ENCODE measurements at places on chromosomes 11 and 22. TPM values are rescaled to one million over a fixed set of nuclear protein-coding genes. Genes with fewer than 3 reads are reported as not detected.

- H3K27me3 ChIP-seq: no peaks in the 10 kb centered on the region
- H3K4me1 ChIP-seq: no peaks in the 10 kb centered on the region
- DNase-seq: no peak
- H3K4me3 ChIP-seq: no peak overlapping the region
Observed at GRCh38 chr11:132131961-132132360, 761.5 kb downstream of the NTM start.

- no peaks in the 10 kb centered on the region for H3K27me3 ChIP-seq
- no peaks in the 10 kb centered on the region for H3K36me3 ChIP-seq
- DNase-seq: peak; percentile 75
- H3K4me3 ChIP-seq: no peak overlapping the region
Observed at GRCh38 chr11:78419327-78419726, 1.7 kb upstream of the GAB2 start.

DNA sequence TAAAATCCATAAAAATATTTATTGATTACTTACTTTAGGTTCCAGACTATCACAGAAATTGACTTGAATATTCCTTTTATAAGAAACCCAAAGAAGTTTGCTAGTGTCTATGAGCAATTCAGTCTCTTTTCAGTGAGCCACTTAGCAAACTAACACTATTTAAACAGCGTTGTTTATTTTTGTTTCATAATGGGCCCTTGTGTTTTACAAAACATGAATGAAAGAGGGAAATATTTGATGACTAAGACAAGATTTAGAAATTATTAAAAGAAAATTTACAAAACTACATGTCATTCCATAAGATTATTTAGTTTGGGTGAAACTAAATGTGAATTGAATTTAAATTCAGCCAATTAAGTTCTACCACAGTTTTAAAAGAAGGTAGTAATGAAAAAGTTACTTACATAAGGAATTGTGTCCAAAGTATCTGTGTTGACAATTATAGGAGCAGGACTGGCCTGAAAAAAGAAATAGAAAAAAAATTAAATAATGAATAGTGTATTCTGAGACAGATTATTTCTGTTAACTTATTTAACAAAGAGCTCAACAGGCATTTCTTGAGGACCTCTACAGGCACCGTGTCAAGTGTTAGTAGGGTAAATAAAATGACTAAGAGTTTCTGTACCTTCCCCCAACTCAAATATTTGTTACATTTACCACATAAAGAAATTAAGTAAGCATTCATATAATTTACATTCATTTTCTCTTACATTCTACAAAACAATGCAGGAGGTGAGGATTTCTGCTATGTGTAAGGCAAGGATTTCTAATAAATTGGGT lies 964.9 kb upstream of the CCDC90B start:
- H3K27me3 ChIP-seq: no peaks in the 10 kb centered on the region
- no peak overlapping the region for H3K27ac ChIP-seq
- no peak for DNase-seq
- H3K4me3 ChIP-seq: no peak overlapping the region

DNA sequence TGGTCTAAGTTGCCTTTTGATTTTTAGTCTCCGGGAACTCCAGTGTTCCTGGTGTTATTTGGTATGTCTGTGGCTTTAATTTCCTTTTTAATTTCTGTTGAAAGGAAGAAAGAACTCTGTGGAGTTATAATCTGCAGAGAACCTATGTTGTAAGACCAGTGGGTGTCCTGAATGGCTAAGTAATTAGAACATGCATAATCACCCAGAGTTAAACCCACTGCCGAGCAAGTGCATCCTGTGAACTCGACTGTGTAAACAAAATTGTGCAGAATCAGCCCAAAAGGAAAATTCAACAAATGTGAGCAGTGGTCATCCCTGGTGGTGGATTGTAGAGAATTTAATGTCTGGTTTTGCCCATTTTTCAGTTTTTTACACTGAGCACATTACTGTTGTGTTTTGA lies 162.5 kb downstream of the COMMD9 start:
- H3K4me1 ChIP-seq: no peaks in the 10 kb centered on the region
- no peak overlapping the region for H3K4me3 ChIP-seq
- no peak for DNase-seq
- H3K27ac ChIP-seq: no peak overlapping the region
- no peaks in the 10 kb centered on the region for H3K36me3 ChIP-seq
- H3K27me3 ChIP-seq: no peaks in the 10 kb centered on the region

DNA sequence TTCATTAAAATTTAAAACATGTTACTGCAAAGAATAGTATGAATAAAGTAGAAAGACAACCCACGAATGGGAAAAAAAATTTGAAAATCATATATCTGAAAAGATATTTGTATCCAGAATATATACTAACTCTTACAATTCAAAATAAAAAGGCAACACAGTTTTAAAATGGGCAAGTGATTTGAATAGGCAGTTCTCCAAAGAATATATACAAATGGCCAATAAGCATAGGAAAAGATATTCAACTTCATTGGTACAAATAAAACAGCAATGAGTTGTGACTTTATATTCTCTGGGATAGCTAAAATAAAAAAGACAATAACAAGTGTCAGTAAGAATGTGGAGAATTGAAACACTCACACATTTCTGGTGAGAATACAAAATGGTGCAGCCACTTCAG lies 41.6 kb upstream of the FAM181B start:
- H3K36me3 ChIP-seq: no peaks in the 10 kb centered on the region
- H3K27me3 ChIP-seq: no peaks in the 10 kb centered on the region
- DNase-seq: no peak
- H3K4me3 ChIP-seq: no peak overlapping the region
- no peaks in the 10 kb centered on the region for H3K4me1 ChIP-seq

- no peak for DNase-seq
- no peaks in the 10 kb centered on the region for H3K27me3 ChIP-seq
- H3K4me1 ChIP-seq: no peaks in the 10 kb centered on the region
- H3K4me3 ChIP-seq: no peak overlapping the region
Observed at GRCh38 chr11:2685566-2686359, 14.0 kb downstream of the KCNQ1OT1 start.

GRCh38 chr11:78156127-78156844 lies 16.9 kb upstream of the ALG8 start:
- H3K4me1 ChIP-seq: no peaks in the 10 kb centered on the region
- DNase-seq: no peak
- H3K27me3 ChIP-seq: no peaks in the 10 kb centered on the region
- H3K4me3 ChIP-seq: no peak overlapping the region
- no peak overlapping the region for H3K27ac ChIP-seq
- no peaks in the 10 kb centered on the region for H3K36me3 ChIP-seq

DNA sequence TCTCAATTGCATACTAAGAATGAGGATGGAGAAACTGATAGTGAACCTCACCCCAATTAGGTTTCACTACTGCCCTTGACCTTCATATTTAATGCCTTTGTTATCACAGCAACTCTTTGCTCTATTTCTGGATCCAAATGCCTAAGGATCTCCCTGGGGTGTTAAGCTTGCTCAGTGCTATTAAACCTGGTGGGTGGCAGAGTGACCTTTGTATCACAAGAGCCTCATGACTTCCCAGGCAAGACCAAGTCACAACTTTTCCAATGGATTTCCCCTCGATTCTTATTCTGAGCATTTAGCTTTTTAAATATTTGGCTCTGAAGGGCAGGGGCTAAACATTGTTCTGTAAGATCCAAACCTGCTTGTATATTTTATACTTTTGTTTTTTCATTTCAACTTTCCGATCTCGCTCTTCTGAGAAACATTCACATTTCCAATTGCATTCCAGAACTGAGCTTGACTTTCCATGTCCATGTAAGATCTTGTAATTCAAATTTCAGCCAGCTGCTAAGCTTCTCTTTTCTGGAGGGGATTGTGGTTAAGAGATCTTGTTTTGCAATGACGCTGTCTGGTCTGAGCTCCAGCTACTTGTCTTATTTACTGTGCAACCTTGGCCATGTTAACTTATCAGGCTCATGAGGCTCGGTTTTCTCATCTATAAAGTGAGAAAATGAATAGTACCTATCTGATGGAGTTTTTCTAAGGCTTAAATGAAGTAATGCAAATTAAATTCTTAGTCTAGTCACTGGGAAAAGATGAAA lies 6.4 kb upstream of the EHF start:
- no peaks in the 10 kb centered on the region for H3K36me3 ChIP-seq
- no peak for DNase-seq
- H3K27ac ChIP-seq: no peak overlapping the region
- no peak overlapping the region for H3K4me3 ChIP-seq
- no peaks in the 10 kb centered on the region for H3K27me3 ChIP-seq

The GLYATL1 gene
- 1.2 TPM for total RNA-seq

- no peak overlapping the region for H3K4me3 ChIP-seq
- H3K27me3 ChIP-seq: no peaks in the 10 kb centered on the region
- no peak for DNase-seq
- H3K27ac ChIP-seq: no peak overlapping the region
- no peaks in the 10 kb centered on the region for H3K36me3 ChIP-seq
Observed at GRCh38 chr11:57116654-57117053, 65.1 kb upstream of the LRRC55 start.

GRCh38 chr22:20234760-20235388 lies 33.2 kb downstream of the RTN4R start:
- H3K27ac ChIP-seq: no peak overlapping the region
- DNase-seq: no peak

The ARHGAP8 gene
- total RNA-seq: not detected

The HPX gene
- not detected for total RNA-seq

DNA sequence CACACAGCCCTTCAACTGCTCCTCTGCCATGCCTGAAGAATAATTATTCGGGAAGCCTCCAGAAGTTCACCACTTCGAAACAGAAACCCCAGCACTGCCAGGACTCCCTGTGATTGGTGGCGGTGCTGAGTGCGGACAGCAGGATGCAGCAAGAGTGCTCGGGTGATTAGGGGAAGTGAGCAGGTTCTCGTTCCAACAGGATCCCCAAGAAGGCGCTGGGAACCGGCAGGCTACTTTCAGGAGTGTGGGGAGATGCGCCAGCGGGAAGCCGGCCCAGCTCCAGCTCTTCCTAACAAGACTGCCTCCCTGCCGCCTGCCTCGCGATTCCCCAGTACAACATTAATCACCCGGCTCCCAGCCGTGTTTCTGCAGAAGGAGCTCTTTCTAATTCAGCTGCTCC lies 630.2 kb downstream of the BRD1 start:
- DNase-seq: peak; percentile 21
- H3K4me3 ChIP-seq: no peak overlapping the region
- H3K36me3 ChIP-seq: no peaks in the 10 kb centered on the region

- H3K4me1 ChIP-seq: peaks cover 19% of the 10 kb centered on the region
- H3K36me3 ChIP-seq: no peaks in the 10 kb centered on the region
- DNase-seq: no peak
Observed at GRCh38 chr11:18321578-18321968, 367 bp downstream of the HPS5 start.

DNA sequence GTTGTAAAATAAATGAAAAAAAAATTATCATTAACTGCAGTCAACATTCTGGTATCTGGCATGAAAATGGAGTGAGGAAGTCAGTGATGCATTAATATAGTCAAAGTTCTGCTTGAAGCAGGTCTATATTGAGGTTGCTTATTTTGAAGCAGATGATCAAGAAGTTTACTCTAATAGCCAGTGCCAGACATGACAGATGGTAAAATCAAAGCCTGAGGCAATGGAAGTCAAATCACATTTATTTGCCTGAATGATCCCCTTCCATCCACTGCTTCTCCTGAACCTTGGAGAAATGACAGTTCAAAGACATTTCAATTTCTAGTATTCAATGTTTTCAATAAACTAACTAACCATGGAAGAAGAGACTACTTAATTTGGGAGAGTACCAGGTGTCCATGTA lies 430.0 kb downstream of the FAM181B start:
- H3K27me3 ChIP-seq: no peaks in the 10 kb centered on the region
- H3K4me3 ChIP-seq: no peak overlapping the region
- H3K36me3 ChIP-seq: no peaks in the 10 kb centered on the region
- H3K4me1 ChIP-seq: no peaks in the 10 kb centered on the region
- no peak overlapping the region for H3K27ac ChIP-seq

The TSKU gene
- 19.4 TPM for total RNA-seq

The FOLR3 gene
- total RNA-seq: not detected

The ACR gene
- 7.9 TPM for total RNA-seq

The FJX1 gene
- total RNA-seq: 4.9 TPM

DNA sequence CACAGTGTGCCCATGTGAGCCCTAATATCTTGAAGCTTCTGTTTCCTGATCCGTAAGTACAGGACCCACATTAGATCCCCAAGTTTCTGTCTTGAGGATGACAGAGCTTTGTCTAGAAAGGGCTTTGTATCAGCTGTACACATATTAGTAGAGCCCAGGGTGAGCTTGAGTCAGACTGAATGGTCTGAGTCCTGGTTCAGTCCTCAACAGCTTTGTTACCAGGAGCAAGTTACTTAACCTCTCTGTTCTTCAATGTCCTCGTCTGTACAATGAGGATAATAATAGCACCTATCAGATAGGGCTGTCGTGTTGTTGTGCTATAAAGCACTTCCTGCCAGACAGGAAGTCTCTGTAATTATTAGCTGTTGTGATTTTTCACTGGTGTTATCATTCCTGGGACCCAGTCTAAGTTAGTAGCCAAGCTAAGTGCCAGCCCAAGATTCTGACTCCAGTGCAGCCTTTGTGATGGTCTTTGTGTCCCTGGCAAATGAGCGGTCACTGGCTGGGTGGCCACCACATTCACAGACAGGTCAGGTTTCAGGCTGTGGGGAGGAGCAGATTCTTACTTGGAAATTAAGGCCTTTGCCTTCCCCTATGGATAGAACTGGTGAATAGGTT lies 6.8 kb downstream of the TOM1 start:
- no peak overlapping the region for H3K4me3 ChIP-seq
- no peaks in the 10 kb centered on the region for H3K27me3 ChIP-seq
- peaks cover 9% of the 10 kb centered on the region for H3K4me1 ChIP-seq
- H3K27ac ChIP-seq: no peak overlapping the region

The NAALADL1 gene
- total RNA-seq: 34.4 TPM

The NCR3LG1 gene
- total RNA-seq: 1.3 TPM

GRCh38 chr11:95241681-95242081 lies 10.7 kb upstream of the SESN3 start:
- H3K36me3 ChIP-seq: no peaks in the 10 kb centered on the region
- no peak overlapping the region for H3K4me3 ChIP-seq
- no peak for DNase-seq
- H3K27ac ChIP-seq: peak overlapping the region; percentile 57

The MCAT gene
- 102 TPM for total RNA-seq

DNA sequence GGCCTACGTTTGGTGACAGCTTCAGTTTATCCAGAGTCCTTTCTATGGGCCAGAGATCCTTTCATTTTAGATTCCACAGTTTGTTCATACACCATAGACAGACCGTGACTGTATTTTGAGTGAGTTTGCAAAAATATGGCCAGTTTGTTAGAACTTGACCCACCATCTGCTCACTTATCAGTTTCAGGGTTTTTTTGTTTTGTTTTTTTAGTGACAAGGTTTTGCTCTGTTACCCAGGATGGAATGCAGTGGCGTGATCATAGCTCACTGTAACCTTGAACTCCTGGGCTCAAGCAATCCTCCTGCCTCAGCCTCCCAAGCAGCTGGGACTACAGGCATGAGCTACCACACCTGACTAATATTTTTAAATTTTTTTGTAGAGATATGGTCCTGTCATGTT lies 9.1 kb upstream of the CKAP5 start:
- no peak for DNase-seq
- H3K4me3 ChIP-seq: no peak overlapping the region

The CRYBB3 gene
- not detected for total RNA-seq

GRCh38 chr11:66119348-66120133 lies 49.5 kb downstream of the PACS1 start:
- DNase-seq: no peak
- no peaks in the 10 kb centered on the region for H3K36me3 ChIP-seq
- H3K27me3 ChIP-seq: no peaks in the 10 kb centered on the region
- no peak overlapping the region for H3K27ac ChIP-seq
